Endothelial cell of umbilical vein (primary cell): ENCODE measurements at places on chromosomes 5 and 9. TPM values are rescaled to one million over a fixed set of nuclear protein-coding genes. Genes with fewer than 3 reads are reported as not detected.

- H3K27me3 ChIP-seq: no peaks in the 10 kb centered on the region
- no peak overlapping the region for H3K27ac ChIP-seq
- H3K4me1 ChIP-seq: peaks cover 6% of the 10 kb centered on the region
- no peak overlapping the region for H3K4me3 ChIP-seq
These were observed 30.2 kb upstream of the PTGER4 start for GRCh38 chr5:40649463-40650030.

- no peak overlapping the region for H3K27ac ChIP-seq
- no peaks in the 10 kb centered on the region for H3K36me3 ChIP-seq
- no peaks in the 10 kb centered on the region for H3K4me1 ChIP-seq
- H3K4me3 ChIP-seq: no peak overlapping the region
- H3K27me3 ChIP-seq: peaks cover 1% of the 10 kb centered on the region
- no peak for DNase-seq
These were observed 82.6 kb upstream of the EQTN start for GRCh38 chr9:27379311-27380251.

Gene ABCA1
- 2.1 and 2.4 TPM in 2 replicates for polyA plus RNA-seq

DNA sequence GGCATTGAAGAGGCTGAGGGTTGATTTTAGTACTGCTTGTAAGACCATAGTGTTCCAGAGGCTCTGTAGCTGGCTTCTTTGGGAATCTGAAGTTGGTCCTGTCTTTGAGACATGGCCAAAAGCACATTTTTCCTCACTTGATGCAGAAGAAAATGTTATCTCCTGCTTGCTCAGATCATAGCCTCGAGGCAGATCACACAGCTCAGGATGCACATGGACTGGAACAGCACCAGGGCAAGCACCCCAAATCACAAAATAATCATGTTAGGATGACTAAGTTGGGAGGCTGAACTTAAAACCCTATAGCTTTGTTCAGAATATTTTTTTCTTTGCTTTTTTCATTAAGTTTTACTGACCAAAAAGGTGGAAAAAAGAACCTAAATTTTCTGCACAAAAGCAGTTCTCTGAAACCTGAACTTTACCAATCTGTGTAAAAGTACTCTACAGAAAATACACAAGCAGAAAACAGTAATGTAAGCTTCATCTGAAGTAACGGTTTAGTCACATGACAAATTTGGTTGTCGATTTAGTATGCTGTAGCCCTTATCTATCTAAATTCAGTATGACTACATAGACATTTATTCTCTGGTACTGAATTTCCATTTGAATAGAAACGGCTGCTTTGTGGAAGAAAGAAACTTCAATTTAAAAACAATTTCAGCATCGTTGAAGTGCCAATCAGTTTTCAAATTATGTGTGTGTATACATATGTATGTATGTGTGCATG, 3.4 kb downstream of the KLHL9 start:
- peaks cover 35% of the 10 kb centered on the region for H3K4me1 ChIP-seq
- no peak overlapping the region for H3K4me3 ChIP-seq
- H3K36me3 ChIP-seq: no peaks in the 10 kb centered on the region
- no peak overlapping the region for H3K27ac ChIP-seq
- no peak for DNase-seq

Gene EPB41L4B
- 0.10 and 0.11 TPM in 2 replicates for polyA plus RNA-seq

Gene RANBP3L
- polyA plus RNA-seq: not detected in 2 replicates

- no peaks in the 10 kb centered on the region for H3K27me3 ChIP-seq
- H3K36me3 ChIP-seq: no peaks in the 10 kb centered on the region
- no peak for DNase-seq
- H3K27ac ChIP-seq: no peak overlapping the region
- H3K4me3 ChIP-seq: no peak overlapping the region
- no peaks in the 10 kb centered on the region for H3K4me1 ChIP-seq
These were observed 410.3 kb downstream of the DTWD2 start for GRCh38 chr5:118578093-118578492.

Gene NR6A1
- 0.13 and 0.17 TPM in 2 replicates for polyA plus RNA-seq

Gene NSG2
- not detected in 2 replicates for polyA plus RNA-seq

GRCh38 chr5:134541736-134542376, 16.4 kb downstream of the JADE2 start:
- H3K4me3 ChIP-seq: no peak overlapping the region
- H3K27me3 ChIP-seq: no peaks in the 10 kb centered on the region
- no peak overlapping the region for H3K27ac ChIP-seq
- no peaks in the 10 kb centered on the region for H3K4me1 ChIP-seq
- H3K36me3 ChIP-seq: peaks cover 1% of the 10 kb centered on the region
- peak; percentile 42 for DNase-seq

GRCh38 chr9:110047955-110048402, 160.0 kb downstream of the C9orf152 start:
- peak overlapping the region; percentile 62 for H3K4me3 ChIP-seq
- no peaks in the 10 kb centered on the region for H3K27me3 ChIP-seq
- peaks cover 28% of the 10 kb centered on the region for H3K4me1 ChIP-seq
- H3K27ac ChIP-seq: peak overlapping the region; percentile 65

Gene UNC5A
- polyA plus RNA-seq: 0.08 and 0.10 TPM in 2 replicates

DNA sequence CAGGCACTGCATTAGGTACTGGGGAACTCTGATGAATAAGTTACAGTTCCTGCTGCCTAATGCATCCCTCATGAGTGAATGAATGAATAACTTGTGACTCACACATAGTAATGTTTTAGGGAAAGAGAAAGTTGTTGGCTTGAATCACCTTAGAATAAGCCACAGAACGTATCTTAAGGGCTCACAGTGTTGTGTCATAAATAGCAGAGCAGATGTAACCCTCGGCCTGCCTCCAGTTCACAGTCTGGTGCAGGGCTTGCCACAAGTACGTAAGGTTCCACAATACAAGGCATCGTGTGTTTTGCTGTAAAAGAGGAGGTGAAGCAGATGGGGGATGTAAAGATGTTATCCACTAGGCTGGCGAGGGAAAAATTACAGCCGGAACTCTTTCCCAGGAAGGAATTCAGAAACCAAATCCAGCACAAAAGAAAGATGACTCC, 218.7 kb downstream of the TRPM3 start:
- H3K4me1 ChIP-seq: peaks cover 29% of the 10 kb centered on the region
- DNase-seq: peak; percentile 87
- no peak overlapping the region for H3K4me3 ChIP-seq
- peak overlapping the region; percentile 95 for H3K27ac ChIP-seq

DNA sequence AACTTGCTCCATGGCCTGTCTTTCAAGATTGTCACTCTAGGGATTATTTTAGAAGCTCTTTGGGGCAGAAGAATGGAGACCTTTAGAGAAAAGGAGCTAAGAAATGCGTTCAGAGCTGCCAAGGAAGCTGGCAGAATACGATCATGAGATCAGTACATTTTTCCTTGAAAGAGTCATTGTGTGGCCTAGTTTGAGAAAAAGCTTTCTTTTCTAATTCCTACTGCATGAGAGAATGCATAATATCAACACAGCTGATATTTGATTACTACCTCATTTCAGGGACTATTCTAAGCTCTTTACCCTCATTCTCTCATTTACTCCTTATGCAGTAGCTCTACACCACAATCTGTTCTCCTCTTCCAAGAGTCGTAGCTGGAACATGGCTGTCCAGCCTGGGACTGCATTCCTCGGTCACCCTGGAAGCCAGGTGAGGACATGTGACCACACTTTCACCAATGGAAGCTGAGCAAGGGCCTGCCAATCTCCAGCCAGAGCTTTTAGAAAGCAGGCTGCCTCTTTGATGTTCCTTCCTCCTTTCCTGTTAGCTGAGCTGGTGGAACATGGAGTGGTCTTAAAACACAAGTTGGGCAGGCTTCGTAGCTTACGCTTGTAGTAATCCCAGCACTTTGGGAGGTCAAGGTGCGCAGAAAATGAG, 99.3 kb upstream of the LHFPL2 start:
- H3K36me3 ChIP-seq: no peaks in the 10 kb centered on the region
- no peak overlapping the region for H3K4me3 ChIP-seq
- peaks cover 19% of the 10 kb centered on the region for H3K27me3 ChIP-seq
- no peaks in the 10 kb centered on the region for H3K4me1 ChIP-seq

Gene OR1J2
- polyA plus RNA-seq: not detected in 2 replicates

Gene TNFSF8
- not detected in 2 replicates for polyA plus RNA-seq

GRCh38 chr5:41410307-41410706, 100.1 kb downstream of the PLCXD3 start:
- DNase-seq: no peak
- no peaks in the 10 kb centered on the region for H3K27me3 ChIP-seq
- no peak overlapping the region for H3K27ac ChIP-seq
- H3K36me3 ChIP-seq: no peaks in the 10 kb centered on the region
- no peaks in the 10 kb centered on the region for H3K4me1 ChIP-seq

DNA sequence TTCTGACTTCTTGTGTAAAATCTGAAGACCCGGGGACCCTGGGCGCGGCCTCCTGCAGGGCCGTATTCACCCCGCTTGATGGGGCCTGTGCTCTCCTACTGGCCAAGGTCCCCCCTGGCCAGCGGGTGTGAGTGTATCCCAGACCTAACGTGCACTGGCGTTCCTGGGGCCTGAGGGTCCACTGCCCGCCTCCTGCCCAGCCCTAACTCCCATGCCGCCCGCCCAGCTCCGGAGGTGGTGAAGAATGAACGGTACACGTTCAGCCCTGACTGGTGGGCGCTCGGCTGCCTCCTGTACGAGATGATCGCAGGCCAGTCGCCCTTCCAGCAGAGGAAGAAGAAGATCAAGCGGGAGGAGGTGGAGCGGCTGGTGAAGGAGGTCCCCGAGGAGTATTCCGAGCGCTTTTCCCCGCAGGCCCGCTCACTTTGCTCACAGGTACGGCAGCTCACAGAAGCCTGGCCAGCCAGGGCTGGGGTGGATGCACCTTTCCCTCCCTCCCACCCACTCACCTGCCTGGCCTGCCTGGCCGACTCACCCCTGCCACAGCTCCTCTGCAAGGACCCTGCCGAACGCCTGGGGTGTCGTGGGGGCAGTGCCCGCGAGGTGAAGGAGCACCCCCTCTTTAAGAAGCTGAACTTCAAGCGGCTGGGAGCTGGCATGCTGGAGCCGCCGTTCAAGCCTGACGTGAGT, 9.5 kb downstream of the GRK6 start:
- no peak for DNase-seq
- no peaks in the 10 kb centered on the region for H3K27me3 ChIP-seq
- no peak overlapping the region for H3K27ac ChIP-seq
- peaks cover 31% of the 10 kb centered on the region for H3K36me3 ChIP-seq

Gene NEURL1B
- polyA plus RNA-seq: 0.40 and 0.44 TPM in 2 replicates

DNA sequence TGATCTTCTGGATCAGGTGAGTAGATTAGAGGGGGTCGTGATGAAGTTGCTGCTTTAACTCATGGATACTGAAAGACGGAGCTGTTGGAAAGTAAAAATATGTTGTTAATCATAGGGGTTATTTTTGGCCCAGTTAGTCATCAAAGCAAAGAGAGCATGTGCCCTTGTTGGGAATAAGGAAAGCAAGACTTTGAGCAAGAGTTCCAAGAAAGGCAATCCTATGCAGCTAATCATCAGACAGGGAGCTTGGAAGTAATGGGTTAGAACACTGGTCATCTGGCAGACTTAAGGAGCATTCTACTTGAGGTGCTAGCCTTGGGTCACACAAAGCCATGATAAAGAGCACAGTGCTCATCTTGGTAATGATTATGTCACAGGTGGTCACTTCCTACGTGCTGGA, 18.3 kb downstream of the ASPN start:
- H3K27ac ChIP-seq: no peak overlapping the region
- H3K36me3 ChIP-seq: no peaks in the 10 kb centered on the region
- no peak overlapping the region for H3K4me3 ChIP-seq
- no peaks in the 10 kb centered on the region for H3K4me1 ChIP-seq

Gene ZNF454
- 0.08 and 0.14 TPM in 2 replicates for polyA plus RNA-seq

DNA sequence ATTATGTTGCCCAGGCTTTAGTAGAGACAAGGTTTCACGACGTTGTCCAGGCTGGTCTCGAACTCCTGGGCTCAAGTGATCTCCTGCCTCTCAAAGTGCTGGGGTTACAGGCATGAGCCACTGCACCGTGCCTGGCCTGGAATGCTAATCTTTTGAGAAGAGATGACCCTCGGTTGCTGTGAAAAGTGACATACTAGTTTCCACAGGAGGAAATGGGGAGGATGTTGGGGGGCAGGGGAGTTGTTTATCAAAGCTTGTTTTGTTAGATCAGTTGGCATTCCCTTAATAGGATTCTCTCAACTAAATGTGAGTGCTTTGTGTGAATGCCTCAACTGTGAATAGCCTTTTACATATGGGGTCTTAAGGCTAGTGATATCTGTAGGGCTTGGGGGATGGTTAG, 16.4 kb upstream of the MATR3 start:
- H3K36me3 ChIP-seq: no peaks in the 10 kb centered on the region
- no peaks in the 10 kb centered on the region for H3K27me3 ChIP-seq
- peak; percentile 72 for DNase-seq
- H3K4me1 ChIP-seq: peaks cover 27% of the 10 kb centered on the region
- H3K4me3 ChIP-seq: no peak overlapping the region

Gene FIBCD1
- 0.14 and 0.29 TPM in 2 replicates for polyA plus RNA-seq

Gene FGFR4
- 1.9 and 2.3 TPM in 2 replicates for polyA plus RNA-seq

- DNase-seq: no peak
- H3K4me3 ChIP-seq: no peak overlapping the region
These were observed 236.1 kb downstream of the MEF2C start for GRCh38 chr5:88646866-88647265.

Gene ACSL6
- polyA plus RNA-seq: not detected in 2 replicates

GRCh38 chr5:66860199-66860975, 264.2 kb downstream of the MAST4 start:
- no peak overlapping the region for H3K4me3 ChIP-seq
- H3K36me3 ChIP-seq: peaks cover 1% of the 10 kb centered on the region
- DNase-seq: peak; percentile 94
- H3K27ac ChIP-seq: peak overlapping the region; percentile 65
- peaks cover 68% of the 10 kb centered on the region for H3K4me1 ChIP-seq
- H3K27me3 ChIP-seq: no peaks in the 10 kb centered on the region

Gene NUTM2F
- not detected in 2 replicates for polyA plus RNA-seq

DNA sequence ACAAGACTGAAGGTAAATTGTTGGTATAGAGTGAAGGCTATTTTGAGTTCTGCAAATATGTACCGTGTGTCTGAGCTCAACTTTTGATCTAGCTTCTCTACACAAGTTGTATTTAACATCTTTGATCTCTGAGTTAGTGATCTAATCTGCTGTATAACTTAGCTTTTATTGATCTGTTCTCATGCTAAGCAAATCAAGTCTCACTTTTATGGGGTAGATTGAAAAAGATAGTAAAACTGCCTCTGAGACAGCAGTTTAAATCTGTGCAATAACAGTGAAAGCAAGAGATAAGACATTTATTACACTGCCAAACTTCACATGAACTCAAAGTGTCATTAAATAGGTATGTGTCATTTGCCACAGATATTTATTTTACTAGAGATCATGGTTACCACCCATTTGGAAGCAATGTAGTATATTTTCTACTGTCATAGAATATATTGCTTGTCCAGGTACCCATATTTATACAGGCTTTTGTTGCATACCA, 477.3 kb downstream of the ISL1 start:
- no peak overlapping the region for H3K4me3 ChIP-seq
- no peaks in the 10 kb centered on the region for H3K4me1 ChIP-seq
- no peak for DNase-seq
- no peaks in the 10 kb centered on the region for H3K36me3 ChIP-seq
- H3K27ac ChIP-seq: no peak overlapping the region
- no peaks in the 10 kb centered on the region for H3K27me3 ChIP-seq

DNA sequence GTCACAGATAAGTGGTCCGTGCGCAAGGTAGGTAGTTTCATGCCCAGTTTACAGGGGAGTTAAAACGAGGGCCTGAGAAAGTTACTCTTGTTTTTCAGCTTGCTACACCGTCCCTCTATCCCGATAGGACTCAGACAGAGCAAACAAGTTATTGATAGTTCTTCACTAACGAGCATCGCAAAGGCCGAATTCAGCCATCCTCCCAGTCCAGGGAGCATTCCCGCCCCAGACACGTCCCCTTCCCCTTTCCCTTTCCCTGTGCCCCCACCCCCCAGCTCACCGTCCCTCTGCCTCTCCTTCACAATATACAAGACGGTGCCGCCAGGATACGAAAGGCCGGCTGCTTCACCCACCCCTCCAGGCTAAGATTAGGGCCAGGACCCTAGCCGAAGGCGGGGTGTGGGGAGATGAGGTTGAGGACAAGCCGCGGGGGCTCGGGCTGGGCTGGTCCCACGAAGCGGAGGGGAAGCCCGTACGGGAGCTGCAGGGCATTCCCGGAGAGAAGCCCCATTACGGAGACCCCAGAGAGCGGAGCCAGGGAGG, 599 bp downstream of the KIAA1191 start:
- peak overlapping the region; percentile 99 for H3K4me3 ChIP-seq
- H3K27ac ChIP-seq: peak overlapping the region; percentile 67
- H3K36me3 ChIP-seq: no peaks in the 10 kb centered on the region
